SK-MEL-5 (cell line): ENCODE measurements at places on chromosomes 16 and 17. TPM values are rescaled to one million over a fixed set of nuclear protein-coding genes. Genes with fewer than 3 reads are reported as not detected.
A peak's percentile ranks its signal among the peaks of the same experiment; 100 is the strongest.

- DNase-seq, result no peak
Observed at GRCh38 chr17:7380855-7381683, at the start of gene TNK1. TNK1 (plus strand) TSS chr17:7381089; CDS start chr17:7382927, 1,838 bp downstream.

SLFN11 gene
- 0.11 TPM in 1 of 2 replicates, not detected in the other for total RNA-seq

- DNase-seq, result no peak
Observed at GRCh38 chr17:81498953-81499600, 13.5 kb downstream of the ACTG1 start.

DNA sequence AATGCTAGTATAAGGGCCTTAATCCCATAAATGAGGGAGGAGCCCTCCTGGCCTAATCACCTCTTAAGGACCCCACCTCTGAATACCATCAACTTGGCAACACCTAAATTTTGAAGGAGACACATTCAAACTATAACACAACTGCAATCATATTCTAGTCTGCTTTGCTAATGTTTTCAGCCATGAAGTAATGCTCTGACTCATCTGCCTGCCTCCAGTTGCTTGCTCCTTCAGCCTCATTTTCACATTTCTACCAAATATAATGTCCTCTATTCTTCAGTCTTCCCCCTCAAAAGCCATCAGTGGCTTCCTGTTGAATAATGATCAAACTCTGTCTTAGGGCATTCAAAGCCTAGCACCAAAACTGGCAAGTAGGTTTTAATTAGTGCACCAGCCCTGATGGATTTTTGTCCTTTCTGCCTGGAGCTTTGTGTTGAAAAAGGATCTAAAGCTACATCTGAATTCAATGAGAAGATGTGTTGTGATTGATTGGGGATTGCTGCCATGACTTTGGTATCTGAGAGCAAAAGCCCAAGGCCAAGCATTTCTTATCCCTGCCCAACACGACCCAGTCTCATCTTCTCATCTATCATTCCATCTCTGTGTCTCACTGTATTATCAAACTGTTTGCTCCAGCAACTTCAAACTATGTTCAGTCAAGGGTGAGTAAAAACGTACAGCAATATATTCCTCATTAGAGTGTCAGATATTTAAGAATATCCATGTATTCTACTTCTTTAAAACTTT lies 140.8 kb upstream of the ELAC2 start:
- no peak for DNase-seq

DNA sequence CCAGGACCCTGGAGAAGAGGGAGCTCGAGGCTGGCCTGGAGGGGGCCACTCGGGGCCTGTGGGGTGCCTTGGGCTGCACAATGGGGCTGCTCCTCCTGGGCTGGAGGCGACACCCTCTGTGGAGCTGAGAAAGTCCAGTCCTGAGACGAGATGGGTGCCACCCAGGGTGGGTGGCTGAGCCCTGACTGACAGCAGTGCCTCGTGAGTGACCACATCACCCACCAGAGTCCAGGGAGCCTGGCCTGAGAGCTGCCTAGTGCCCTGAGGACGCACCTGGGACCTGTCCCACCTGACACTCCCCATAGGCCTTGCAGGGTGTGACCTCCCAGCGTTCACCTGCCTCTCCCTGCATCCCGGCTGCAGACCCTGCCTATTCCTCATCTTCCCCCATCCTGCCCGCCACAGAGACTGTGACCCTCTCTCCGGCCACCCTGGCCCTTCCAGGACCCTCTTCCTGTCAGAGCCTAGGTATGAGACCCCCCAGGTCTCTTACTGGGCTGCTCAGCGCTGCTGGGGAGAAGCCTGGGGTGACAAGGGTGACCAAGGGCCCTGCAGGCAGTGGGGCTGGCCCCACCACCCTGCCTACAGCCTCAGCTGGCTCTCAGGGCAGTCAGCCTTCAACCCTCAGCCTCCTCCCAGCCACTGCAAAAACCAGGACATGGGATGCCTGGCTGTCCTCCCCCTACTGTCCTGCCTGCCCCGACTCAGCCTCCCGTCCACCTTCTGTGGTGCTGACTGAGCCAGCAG lies 41.2 kb downstream of the TNFRSF13B start:
- no peak for DNase-seq

GRCh38 chr17:79919164-79919585 lies 79.9 kb upstream of the CBX4 start:
- no peak for DNase-seq

GRCh38 chr16:81251871-81252270 lies 13.4 kb downstream of the BCO1 start:
- no peak for DNase-seq

- DNase-seq, result no peak
Observed at GRCh38 chr17:78276098-78276887, 44.9 kb downstream of the TMEM235 start.

- DNase-seq, result no peak
Observed at GRCh38 chr17:79732254-79732653, 1.5 kb downstream of the ENPP7 start.

DNA sequence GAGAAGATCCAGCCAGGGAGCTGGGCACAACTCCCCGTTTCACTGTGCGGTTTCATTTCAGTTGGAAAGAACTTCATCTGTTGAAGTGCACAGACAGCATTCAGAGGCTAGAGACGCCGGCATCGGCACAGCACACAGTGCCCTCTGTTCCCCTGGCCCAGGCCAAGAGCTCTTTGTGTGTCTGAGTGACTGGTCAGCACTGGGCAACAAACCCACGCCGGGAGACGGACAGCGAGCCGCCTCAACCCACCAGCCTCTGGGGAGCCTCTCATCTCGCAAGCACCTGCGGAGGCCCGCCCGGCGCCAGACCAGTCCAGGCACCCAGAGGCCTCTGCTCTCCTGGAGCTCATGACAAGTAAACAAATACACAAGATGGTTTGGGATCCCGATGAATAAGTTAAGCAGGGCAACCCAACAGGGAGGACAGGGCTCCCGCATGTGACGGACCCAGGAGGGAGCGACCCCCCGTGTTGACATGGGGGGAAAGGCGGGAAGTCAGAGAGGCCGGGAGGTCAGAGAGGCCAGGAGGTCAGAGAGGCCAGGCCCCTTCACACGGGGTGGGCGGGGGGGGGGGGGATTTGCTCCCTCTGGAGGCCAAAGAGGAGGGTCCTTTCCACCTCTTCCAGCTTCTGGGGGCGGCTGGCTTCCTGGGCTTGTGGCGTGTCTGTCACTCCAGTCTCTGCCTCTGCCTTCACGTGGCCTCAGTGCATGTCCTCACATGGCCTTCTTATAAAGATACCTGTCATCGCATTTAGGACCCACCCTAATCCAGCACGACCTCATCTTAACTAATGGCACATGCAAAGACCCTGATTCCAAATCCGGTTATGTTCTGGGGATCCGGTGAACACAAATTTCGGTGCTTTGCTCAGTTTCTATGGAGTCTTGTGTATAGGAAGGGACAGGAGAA lies 25.8 kb upstream of the KLHDC4 start:
- peak; percentile 55 for DNase-seq

- DNase-seq, result no peak
Observed at GRCh38 chr17:47649972-47650524, 329 bp downstream of the KPNB1 start.

HOXB8 gene
- 0.69 and 1.6 TPM in 2 replicates for total RNA-seq

DNA sequence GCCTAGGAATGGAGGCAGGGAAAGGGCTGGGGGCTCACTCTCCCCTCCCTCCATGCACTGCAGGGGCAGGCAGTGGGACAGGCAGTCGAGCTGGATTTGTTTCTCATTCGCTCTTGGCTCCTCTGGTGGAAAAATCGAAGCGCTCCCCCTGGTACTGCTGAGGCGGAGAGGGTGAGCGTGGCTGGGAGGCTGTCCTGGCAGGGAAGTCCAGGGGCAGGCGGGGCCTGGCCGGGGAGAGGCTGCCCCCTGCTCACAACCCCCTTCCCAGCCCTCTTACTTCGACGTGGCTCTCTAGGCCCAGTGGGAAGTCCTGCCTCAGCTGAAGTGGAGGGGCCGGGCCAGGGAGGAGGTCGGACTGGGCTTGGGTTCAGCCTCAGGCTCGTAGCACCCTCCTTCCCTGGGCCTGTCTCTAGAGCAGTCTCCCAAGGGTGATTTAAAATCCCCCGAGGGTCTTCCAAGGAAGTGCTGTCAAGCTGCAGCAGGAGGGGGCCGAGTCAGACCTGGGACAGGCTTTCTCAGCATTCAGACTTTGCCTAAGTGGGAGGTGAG lies 16.5 kb upstream of the TMEM92 start:
- no peak for DNase-seq

KRT20 gene
- not detected in 2 replicates for total RNA-seq

DNA sequence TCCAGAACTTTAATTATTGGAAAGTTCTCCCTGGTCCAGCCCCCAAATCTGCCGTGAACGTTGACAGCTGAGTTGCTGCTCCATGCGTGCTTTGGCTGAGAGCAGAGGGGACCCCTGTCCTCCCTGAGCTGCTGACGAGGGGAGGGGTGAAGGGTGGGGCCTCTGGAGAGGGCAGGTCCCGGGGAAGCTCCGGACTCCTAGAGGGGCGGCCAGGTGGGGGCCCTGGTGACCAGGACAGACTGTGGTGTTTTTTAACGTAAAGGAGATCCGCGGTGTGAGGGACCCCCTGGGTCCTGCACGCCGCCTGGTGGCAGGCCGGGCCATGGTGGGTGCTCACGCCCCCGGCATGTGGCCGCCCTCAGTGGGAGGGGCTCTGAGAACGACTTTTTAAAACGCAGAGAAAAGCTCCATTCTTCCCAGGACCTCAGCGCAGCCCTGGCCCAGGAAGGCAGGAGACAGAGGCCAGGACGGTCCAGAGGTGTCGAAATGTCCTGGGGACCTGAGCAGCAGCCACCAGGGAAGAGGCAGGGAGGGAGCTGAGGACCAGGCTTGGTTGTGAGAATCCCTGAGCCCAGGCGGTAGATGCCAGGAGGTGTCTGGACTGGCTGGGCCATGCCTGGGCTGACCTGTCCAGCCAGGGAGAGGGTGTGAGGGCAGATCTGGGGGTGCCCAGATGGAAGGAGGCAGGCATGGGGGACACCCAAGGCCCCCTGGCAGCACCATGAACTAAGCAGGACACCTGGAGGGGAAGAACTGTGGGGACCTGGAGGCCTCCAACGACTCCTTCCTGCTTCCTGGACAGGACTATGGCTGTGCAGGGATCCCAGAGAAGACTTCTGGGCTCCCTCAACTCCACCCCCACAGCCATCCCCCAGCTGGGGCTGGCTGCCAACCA lies at the start of gene MC1R:
TSS of gene MC1R (plus strand) at position 410 of the 895 bp plus-strand sequence. CDS start at position 807, 397 bp downstream.
- peak; percentile 72 for DNase-seq

DNA sequence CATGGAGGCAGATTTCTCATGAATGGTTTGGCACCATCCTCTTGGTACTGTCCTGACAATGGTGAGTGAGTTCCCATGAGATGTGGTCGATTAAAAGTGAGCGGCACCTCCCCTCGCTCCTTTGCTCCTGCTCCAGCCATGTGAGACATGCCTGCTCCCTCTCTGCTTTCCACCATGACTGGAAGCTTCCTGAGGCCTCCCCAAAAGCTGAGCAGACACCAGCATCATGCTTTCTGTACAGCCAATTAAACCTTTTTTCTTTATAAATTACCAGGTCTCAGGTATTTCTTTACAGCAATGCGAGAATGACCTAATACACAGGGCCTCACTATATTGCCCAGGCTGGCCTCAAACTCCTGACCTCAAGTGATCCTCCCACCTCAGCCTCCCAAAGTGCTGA lies 12.1 kb downstream of the ZNF500 start:
- no peak for DNase-seq

GRCh38 chr17:9170336-9170735 lies 149.0 kb downstream of the NTN1 start:
- no peak for DNase-seq

- DNase-seq, result no peak
Observed at GRCh38 chr16:518858-519257, 8.7 kb upstream of the CAPN15 start.

DNA sequence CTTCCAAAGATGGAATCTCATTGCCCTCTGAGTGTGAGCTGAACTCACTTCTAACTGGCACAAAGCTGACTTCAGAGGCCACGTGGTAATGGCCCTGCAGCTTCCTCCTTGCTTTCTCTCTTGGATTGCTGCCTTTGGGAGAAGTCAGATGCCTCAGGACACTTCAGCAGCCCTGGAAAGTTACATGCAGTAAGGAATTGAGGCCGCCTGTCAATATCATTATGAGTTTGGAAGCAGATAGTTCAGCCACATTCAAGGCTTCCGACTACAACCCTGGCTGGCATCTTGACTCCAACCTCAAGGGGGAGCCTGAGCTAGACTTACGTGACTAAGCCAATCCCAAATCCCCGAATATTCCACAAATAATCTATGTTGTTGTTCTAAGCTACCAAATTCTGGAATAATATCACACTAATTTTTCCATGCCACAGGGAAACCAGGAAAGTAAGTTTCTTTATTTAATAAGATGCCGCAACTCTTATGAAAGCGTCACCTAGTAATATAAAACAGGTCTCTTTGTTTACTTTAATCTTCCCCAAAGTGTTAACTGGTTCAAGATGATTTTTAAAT lies 13.6 kb downstream of the CEP20 start:
- peak; percentile 81 for DNase-seq

PRSS21 gene
- not detected in 2 replicates for total RNA-seq

DNA sequence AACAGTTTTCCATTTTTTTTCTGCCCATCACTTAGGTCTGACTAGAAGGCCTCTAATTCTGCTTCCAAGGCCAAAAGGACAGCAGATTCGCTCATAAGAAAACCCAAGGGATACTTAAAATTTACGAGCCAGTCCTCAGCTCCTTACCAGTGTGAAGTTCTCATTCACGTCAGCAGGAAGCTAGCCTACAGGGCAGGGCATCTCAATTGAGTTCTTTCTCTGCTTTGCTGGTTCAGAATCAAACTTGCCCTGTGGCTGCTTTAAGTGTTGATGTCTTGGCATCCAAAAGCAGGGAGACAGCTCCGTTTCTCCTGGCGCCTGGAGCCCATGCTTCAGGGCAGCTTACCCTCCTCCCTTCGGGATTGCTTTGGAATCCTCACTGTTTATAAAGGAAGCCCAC lies 136.0 kb downstream of the ANKFN1 start:
- DNase-seq, result peak; percentile 76

GRCh38 chr16:72819345-72819744 lies 228.6 kb downstream of the ZFHX3 start:
- DNase-seq, result no peak

DNA sequence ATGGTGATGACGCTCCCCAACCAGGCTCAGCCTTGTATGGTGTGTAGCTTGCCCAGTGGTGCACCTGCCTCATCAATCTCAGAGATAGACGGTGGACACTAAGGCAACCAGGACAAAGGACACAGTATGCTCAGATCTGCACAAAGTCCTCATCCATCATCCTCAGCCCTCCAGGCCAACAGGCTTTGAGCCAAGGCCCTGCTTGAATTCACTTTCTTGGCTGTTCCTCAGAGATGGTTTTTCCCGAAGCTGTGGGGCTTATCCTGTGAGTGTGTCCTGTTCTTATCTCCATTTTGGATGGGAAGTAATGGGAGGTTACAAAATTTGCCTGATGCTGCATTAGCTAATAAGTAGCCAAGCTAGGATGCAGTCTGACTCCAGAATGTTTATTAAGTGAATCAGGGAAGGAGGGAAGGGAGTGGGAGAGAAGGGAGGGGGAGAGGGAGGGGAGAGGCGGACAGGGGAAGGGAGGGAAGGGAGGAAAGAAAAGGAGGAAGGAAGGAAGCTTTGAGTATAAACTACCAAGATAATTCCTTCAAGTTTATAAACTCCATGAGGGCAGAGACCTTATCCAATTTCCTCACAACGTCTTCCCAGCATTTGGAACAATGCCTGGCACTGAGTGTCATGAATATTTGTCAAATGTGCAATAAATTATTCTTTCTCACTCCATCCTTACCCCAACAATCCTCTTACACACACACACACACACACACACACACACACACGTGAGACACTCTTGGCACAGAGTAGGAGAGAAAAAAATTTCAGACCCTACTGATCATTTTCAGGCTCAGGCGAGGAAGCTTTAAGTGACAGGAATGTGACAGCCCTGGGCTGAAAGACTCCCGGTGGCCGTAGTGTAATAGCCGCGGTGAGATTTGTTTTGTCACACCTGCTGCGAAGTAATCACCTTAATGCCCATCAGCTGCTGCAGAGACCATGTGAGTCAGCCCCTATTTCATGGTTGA lies 84.3 kb downstream of the BMERB1 start:
- DNase-seq, result peak; percentile 23

- peak; percentile 44 for DNase-seq
Observed at GRCh38 chr17:9676084-9676483, 30.8 kb downstream of the USP43 start.
